ENCODE measurements at places on chromosomes 5 and 9. TPM values are rescaled to one million over a fixed set of nuclear protein-coding genes. Genes with fewer than 3 reads are reported as not detected.

GRCh38 chr5:40428126-40428525 lies 251.6 kb upstream of the PTGER4 start:
- no peak for DNase-seq

DNA sequence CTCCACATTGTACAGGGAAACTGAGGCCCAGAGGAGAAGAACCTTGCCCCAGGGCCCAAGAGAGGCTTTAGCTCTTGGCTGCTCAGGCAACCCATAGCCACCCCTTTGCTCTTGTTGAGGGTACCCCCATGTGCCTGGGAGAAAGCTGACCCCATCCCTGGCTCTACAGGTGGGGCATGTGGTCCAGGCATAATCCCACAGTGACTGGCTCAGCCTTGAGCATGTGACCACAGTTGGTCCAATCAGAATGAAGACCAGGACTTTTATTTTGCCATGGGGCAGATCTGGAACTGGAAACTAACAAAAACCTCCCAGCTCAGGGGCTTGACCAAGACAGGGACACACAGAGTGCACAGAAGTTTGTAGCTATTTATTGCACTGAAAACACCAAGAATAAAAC lies 29.3 kb downstream of the SLC6A7 start:
- DNase-seq, result no peak

- no peak for DNase-seq
These were observed 114.9 kb downstream of the PDZD2 start for GRCh38 chr5:31753700-31754357.

GRCh38 chr5:13354611-13355010 lies 589.9 kb downstream of the DNAH5 start:
- DNase-seq, result no peak

DNA sequence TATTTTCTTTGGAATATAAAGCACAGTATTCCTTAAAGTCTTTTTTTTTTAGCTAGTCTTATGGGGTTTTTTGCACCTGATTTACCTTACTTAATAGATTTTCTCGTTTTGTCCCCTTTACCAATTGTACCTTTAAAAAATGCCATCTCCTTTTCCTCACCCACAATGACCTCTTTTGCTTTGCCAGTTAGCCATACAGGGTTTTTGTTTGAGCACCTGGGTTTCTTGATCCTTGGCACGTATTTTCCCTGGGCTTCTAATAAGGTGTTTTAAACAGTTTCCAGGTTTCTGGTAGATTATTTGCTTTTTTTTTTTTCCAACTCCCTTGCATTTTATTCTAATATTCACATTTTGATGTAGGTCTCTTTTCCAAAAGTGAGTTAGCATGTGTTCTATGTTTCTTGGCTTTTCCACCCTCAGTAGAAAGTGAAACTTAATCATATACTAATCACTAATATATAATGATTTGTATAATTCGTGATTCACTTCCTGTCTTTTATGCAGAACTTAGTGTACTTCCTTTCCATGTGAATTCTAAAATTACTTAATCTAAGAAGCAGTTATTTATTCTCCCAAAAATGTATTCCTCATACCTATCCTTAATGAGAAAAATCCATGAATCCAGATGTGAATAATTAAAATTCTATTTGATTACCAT lies 673.9 kb upstream of the RGMB start:
- DNase-seq, result no peak

The GRM6 gene
- total RNA-seq, result not detected

- DNase-seq, result no peak
These were observed 45.3 kb downstream of the RAPGEF6 start for GRCh38 chr5:131589510-131590348.

- no peak for DNase-seq
These were observed 36.4 kb downstream of the ZNF366 start for GRCh38 chr5:72470826-72471225.

The SERINC5 gene
- total RNA-seq, result 52.2 TPM

Data from dorsolateral prefrontal cortex (tissue), 122 donors.